NCI-H1105 treated with DMSO at 0.1 percent for 48 hours (cell line): ENCODE measurements at places on chromosomes 2 and 18.

GRCh38 chr2:238425505-238425978, 1.2 kb upstream of the ASB1 start:
- no peak for DNase-seq

DNA sequence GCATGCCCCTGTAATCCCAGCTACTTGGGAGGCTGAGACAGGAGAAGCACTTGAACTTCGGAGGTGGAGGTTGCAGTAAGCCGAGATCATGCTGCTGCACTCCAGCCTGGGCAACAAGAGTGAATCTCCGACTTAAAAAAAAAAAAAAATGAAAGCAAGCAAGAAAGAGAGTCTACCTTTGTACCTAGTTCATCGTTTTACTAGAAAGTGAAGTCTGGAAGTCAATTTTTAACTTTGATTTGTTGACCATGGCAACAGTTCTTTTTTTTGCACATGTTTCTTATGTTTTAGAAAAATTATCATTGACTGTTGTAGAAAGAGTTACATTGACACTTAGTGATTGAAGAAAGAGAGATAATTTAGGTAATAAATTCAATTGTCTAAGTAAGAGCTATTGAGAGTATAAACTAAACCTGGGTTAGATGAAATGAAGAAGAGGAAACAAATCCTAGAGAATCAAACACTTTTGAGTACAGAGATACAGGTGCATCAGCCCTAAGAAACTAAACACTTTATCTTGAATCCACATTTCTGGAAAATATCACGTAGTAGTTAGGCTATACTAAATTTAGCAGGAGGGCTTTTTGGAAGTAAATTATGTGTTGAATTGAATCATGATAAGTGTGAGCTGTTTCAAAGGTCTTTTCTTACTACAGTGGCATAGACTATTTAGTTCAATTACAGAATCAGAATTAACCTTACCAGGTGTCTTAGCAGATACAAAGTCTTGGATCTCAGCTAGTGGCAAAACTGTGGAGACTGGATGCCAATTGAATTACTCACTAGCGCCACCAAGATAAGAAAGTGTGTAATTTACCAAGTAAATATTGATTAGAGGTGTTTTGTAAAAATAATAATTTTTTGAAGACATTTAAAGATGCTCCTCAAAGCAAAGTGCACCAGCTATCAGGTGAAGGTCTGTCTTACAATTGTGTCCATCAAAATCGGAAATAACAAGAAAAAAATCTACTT, 303.4 kb upstream of the NRXN1 start:
- no peak for DNase-seq

- DNase-seq, result no peak
Measured at GRCh38 chr2:194730266-194730665, 926.8 kb upstream of the SLC39A10 start.

- peak; percentile 82 for DNase-seq
Measured at GRCh38 chr2:65430603-65431420, 1.6 kb downstream of the SPRED2 start.

GRCh38 chr2:18422432-18423165, 137.9 kb downstream of the RDH14 start:
- no peak for DNase-seq

DNA sequence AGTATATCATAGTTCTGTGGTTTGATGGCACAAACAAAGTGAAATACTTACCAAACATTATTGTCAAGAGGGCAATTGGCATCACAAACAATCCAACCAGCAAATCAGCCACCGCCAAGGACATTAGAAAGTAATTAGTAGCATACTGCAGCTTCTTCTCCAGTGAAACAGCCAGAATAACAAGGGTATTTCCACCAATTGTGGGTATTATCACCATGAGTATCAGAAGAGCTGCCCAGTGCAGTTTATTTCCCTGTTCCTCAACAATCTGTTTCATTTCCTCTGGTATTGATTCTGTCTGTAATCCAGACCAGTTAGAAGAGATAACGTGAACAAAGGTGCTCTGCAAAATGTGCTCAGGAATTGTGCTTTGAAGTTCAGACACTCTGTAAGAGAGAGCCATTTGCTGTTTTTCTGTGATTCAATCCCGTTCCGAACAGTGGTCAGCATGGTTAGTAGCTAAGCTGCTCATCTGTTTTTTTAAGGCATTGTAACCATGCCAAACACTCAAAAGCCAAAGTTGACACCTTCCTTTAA, 1.4 kb downstream of the HTR2B start:
- peak; percentile 7 for DNase-seq

DNA sequence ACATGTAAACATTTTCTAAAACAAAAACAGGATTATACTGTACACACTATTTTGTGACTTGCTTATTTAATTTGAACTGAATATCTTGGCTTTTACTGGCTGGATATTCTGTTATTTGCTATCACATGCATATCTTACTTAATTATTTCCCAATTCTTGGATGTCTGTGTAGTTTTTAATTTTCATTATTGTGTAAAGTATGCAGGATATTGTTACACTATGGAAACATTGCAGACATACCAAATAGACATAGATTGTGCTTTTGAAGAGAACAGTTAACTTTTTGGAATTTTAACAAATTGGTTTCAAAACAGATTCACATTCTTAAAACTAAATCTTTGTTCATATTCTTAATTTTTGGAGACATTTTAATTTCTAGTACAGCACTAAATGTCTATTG, 2.1 kb downstream of the PHOSPHO2 start:
- no peak for DNase-seq

DNA sequence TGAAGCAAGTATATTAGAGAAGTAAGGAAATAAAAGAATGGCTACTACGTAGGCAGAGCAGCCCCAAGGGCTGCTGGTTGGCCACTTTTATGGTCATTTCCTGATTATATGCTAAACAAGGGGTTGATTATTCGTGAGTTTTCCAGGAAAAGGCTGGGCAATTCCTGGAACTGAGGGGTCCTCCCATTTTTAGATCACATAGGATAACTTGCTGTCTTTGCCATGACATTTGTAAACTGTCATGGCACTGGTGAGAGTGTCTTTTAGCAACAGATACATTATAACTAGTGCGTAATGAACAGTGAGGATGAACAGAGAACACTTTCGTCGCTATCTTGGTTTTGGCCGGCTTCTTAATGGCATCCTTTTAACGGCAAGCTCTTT, 2.6 kb upstream of the UBE2F start:
- no peak for DNase-seq
